ENCODE measurements at places on chromosomes 11 and 22.

- DNase-seq, result no peak
These were observed 3.7 kb downstream of the RPS3 start for GRCh38 chr11:75403037-75403436.

DNA sequence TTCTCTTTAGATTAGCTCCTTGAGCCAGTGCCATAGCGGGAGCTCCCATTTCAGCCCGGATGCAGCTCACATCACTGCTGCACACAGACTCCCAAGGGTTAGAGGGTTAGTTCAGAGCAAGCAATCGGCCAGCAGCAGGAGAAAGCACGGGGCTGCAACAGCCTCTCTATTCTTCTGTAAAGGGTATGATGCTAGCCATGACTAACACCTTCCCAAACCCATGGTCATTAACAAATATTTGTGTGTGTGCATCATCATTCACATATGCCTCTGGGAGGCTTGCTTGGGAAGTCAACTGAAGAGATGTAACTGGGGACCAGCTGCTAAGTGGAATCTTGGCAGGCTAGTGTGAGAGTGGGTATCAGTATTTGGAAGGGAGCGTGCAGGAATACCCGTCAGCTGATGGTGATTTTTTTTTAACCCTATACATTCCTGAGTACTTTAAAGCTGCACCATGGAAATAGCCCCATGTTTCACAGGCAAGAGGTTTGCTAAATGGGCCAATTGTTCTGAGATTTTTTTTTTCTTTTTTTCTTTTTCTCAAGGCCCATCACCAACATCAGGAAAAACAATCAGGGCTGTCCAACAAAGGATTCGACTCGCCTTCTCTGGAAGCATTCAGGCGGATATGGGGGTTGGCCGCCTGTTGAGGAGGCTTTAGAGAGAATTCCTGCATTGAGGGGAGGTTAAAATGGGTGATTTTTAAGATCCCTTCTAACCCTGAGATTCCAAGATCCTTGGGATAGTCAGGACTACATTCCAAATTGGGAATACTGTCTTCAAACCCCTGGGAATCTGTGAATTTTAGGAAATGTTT lies 33.2 kb upstream of the CCDC89 start:
- DNase-seq, result no peak

- no peak for DNase-seq
These were observed 4.4 kb downstream of the CALCA start for GRCh38 chr11:14967581-14968243.

DNA sequence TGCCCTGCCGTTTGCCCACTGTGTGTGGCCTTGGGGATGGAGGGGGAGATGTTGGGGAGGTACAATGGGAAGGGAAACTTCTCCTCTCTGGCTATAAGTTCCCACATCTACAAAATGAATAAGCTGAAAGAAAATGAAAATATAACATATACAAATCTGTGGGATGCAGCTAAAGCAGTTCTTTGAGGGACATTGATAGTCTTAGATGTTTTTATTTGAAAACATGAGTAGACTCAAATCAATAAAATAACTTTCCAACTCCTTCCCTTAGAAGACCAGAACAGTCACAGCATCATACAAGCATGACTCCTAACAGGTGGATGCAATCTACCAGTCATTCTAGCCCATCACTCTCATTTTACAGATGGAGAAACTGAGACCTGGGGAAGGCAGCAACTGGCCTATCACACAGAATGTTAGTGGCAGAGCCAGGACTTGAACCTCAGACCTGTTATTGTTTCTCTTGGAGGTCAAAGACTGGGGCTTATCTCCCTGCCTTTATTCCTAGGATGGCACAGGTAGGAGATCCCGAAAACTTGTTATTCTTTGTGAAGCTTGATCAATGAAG lies 25.2 kb upstream of the CCDC86 start:
- DNase-seq, result no peak

GRCh38 chr11:6191742-6192141 lies 7.3 kb upstream of the OR52W1 start:
- peak; percentile 57 for DNase-seq

- peak; percentile 91 for DNase-seq
These were observed 16.1 kb upstream of the APOA1 start for GRCh38 chr11:116853461-116854073.

- no peak for DNase-seq
These were observed 511.0 kb downstream of the INSC start for GRCh38 chr11:15625691-15626090.

DNA sequence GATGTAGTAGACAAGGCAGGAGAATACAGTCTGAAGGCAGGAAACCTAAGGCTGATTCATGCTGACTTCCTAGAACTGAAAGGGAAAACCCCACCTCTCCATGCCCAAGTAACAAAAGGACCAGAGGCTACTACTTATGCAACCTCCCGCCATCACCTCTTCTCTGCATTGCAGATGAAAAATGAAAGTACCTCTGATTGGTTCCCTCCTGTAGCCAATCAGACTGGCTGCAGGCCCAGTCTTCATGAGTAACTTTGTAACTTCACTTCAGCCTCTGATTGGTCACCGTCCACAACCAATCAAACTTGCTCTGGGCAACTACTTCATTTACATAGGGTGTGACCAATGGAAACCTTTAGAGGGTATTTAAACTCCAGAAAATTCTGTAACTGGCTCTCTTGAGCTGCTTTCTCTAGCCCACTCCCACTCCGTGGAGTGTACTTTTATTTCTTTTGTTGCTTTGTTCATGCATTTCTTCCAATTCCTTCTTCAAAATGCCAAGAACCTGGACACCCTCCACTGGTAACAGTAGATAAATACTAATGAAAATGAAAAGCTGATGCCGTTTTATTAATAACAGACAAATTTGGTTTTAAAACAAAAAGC lies 5.2 kb upstream of the MAP6 start:
- DNase-seq, result peak; percentile 18

GRCh38 chr11:61150706-61151544 lies 10.3 kb downstream of the VPS37C start:
- DNase-seq, result no peak

- DNase-seq, result no peak
These were observed 72.8 kb downstream of the RPUSD4 start for GRCh38 chr11:126138636-126139035.

DNA sequence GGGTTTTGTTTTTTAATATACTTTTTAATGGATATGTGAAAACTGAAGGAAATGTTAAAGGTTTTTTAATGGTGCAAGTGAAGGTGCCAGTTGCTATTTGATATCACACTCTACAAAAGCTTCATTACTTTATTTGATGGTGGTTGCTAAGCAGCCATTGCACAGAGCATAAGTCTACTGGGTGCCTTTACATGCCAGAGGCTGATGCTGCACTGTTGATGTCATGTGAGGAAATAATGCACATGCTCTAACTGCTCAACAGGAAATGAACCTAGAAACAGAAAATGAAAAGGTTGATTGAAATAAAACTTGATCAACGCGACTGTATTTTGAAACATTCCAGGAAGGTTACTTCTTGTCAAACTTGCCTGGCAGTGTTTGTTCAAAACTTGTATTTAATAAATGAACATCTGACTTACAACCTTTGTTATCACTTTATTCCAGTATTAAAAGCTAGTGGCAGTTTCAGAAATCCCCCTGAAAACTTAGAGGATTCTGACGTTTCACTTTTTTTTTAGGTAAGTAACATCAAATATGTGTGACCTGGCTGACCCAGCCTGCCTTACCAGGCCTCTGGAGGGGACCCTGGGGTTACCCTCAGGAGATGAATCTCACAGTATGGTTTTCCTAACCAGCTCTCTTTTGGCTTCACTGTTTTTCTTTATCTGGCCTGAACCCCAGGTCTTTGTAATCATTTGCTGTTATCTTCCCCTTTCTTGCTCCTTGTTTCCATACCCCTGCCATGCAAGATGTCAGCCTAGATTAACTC lies 2.4 kb upstream of the ATP5MG start:
- no peak for DNase-seq

- no peak for DNase-seq
These were observed 11.6 kb downstream of the LARGE2 start for GRCh38 chr11:45933846-45934579.

- peak; percentile 61 for DNase-seq
These were observed 163.4 kb upstream of the NCAM1 start for GRCh38 chr11:112797648-112798293.

DNA sequence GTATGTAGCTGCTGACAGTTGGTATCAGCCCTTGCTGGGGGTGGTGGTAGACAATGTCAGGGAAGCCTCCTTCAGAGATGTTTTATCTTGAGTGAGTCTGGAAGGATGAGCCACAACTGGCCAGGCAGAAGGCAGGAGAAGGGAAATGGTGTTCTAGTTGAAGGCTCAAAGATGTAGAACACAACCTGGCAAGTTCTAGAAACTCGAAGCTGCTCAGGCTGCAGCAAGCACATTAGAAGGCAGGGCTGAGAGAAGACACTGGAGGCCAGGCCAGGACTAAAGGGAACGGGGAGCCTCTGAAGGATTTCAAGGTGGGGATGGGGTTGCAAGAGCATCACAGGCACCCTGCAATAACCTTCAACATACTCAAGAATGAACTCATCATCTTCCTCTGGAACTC lies 40.4 kb downstream of the USP35 start:
- no peak for DNase-seq

DNA sequence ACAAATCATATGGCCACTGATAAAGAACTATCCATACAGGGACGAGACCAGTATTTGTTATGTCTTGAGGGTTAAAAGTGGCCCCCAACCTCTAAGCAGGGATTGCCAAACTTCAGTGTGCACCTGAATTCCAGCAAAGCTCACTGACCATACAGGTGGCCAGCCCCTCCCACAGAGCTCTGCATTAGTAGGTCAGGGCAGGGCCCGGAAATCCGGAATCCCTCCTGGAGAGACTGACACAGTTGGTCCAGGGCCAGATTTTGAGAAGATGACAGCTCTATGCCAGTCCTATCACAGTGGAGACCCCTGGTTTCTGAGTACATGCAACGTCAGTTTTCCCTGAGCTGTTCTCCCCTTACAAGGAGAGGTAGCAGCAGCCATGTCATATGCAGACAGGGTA lies 20.8 kb downstream of the VPS37C start:
- DNase-seq, result no peak

- DNase-seq, result no peak
These were observed 48.1 kb downstream of the CYTH4 start for GRCh38 chr22:37330200-37331033.

- DNase-seq, result no peak
These were observed 10.6 kb downstream of the LRRC32 start for GRCh38 chr11:76659672-76660532.

GRCh38 chr11:8026982-8027381 lies 39.8 kb downstream of the EIF3F start:
- DNase-seq, result no peak

- DNase-seq, result no peak
These were observed 28.7 kb downstream of the LGR4 start for GRCh38 chr11:27443746-27444507.

- DNase-seq, result no peak
These were observed 2.7 kb downstream of the MDK start for GRCh38 chr11:46383974-46384701.

DNA sequence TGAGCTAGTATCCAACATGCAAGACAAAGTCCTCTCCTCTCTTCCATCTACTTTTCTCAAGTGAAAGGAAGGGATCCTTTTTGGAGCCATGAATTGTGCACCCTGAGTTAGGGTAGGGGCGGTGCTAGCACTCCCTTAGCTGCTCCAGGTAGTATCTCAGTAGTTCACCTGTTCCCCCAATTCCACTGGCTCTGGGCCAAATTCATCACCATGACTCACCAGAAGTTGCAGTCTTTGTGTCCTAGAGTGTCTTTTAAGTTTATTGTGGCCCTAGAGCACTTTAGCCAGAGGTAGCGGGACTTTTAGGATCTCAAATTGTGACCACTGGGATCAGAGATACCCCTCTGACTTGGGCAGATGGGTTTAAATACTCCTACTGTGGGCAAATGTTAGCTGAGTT lies 398.6 kb upstream of the ANO5 start:
- DNase-seq, result no peak

GRCh38 chr11:116170526-116171120 lies 602.2 kb downstream of the BUD13 start:
- no peak for DNase-seq

- no peak for DNase-seq
These were observed 28.3 kb downstream of the TRMU start for GRCh38 chr22:46363611-46364321.

DNA sequence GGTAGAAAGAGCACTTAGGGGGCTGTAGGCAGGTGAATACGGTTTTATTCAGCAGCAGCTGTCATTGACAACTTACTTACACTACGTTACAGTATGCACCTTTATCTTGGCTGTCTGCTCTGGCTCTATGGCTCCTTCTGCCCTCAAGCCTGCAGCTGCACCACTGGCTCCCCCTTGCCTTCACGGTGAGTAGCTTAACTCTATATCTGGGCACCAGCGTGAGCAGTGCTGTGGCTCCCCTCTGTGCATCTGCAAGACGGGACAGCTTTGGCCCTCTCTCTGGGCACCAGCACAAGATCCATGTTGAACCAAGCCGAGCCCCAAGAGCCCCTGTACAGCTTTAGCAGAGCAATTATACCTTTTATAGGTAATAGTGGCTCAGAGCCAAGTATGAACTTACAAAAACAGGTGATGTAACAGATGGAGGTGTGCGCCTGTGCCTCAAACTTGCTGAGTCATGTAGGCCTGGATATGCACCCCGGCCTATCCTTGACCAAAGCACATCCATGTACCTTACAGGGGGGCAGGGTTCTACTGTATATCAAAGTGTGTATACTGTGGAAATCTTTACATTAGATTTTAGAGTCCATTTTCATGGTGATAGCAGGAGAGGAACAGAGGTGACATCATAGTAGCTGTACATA lies 96.9 kb upstream of the CTSC start:
- no peak for DNase-seq

GRCh38 chr11:87429996-87430395 lies 392.3 kb downstream of the TMEM135 start:
- no peak for DNase-seq

DNA sequence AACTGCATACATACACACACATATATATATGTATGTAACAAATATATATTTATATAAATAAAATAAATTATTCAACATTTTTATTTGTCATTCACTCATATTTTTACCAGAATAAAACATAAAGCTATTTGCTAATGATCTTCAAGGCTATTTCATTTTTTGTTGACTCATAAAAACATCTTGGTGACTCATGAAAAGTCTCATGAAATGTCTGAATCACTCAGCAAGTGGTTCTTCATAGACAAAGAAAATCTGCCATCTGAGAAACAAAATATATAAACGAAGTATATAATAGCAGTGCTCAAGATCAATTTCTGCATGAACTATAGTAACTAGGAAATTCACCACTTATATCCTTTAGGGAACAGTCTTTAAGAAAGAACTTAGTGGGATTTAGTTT lies 764.8 kb upstream of the FAT3 start:
- no peak for DNase-seq
